Cardiac muscle cell (in vitro differentiated cells and primary cell): ENCODE measurements at places on chromosomes 12 and 14. TPM values are rescaled to one million over a fixed set of nuclear protein-coding genes. Genes with fewer than 3 reads are reported as not detected.
A peak's percentile ranks its signal among the peaks of the same experiment; 100 is the strongest.

- H3K4me3 ChIP-seq: no peak overlapping the region
- no peak for DNase-seq
- no peaks in the 10 kb centered on the region for H3K36me3 ChIP-seq
- H3K4me1 ChIP-seq: no peaks in the 10 kb centered on the region
- H3K27me3 ChIP-seq: no peaks in the 10 kb centered on the region
These were observed 26.8 kb downstream of the FLVCR2 start for GRCh38 chr14:75604979-75605851.

DNA sequence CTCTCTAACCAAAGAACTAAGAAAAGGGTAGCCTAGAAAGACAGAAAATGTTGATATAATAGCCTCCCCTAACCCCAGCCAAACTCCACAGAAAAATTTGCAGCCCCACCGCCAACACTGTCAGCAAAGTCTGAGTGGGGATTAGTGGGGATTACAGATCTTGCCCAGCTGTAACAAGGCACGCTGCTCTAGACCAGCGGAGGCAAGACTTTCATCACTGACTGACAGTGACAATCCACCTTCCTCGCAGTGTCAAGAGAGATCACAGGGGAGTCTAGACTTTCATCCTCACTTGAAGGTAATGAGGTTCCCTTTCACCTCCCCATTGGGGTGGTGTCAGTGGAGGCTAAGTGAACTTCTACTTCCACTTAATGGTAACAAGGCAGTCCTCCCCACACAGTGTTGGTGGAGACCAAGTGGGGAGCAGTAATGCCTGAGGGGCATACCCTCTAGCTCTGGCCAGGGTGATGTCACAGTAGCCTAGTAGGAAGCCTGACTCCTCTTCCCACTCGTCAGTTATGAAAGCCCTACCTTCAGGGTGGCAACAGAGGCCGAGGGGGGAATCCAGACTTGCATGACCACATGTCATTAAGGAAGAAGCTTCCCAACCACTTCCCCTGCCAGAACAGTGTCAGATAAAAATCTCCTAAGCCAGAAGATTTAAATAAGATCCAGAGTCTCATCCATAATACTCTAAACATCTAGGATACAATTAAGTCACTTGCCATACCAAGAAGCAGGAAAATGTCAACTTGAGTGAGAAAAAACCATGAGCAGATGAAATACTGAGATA, 91.7 kb upstream of the RASSF8 start:
- DNase-seq: no peak
- no peak overlapping the region for H3K4me3 ChIP-seq
- H3K27me3 ChIP-seq: no peaks in the 10 kb centered on the region
- no peaks in the 10 kb centered on the region for H3K36me3 ChIP-seq
- H3K4me1 ChIP-seq: no peaks in the 10 kb centered on the region

DNA sequence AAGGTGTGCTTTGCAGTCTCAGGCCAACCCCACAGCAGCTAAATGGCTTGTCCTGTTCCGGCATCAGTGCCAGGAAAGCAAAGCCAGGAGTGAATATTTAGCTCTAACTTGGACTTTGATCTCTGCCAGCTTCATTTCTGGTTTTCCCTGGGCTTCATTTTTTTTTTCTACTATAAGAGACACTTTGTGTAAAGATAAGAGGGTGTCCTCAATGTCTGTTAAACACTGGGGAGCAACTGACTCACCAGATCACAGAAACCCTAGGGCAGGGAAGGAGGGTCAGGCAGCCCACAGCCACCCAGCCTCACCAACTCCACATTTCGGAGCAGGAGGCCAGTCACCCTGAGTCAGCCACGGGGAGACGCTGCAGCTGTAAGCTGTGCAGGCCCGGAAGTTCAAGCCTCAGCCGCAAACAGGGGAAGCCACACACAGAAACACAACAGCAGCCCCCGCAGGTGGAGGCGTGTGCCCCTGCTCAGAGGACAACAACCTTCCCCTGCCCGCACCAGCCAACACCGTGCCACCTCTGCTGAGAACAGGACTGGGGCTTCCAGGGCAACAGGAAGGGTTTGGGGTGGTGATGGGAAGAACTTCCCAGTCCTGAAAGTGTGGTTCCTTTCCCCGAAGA, 6.3 kb downstream of the TNFRSF1A start:
- DNase-seq: peak; percentile 53
- H3K4me3 ChIP-seq: peak overlapping the region; percentile 9
- H3K36me3 ChIP-seq: peaks cover 19% of the 10 kb centered on the region
- no peaks in the 10 kb centered on the region for H3K27me3 ChIP-seq

TNFAIP2 gene
- total RNA-seq: 0.99 and 1.2 TPM in 2 replicates

BDKRB1 gene
- 0.09 and 0.42 TPM in 2 replicates for total RNA-seq

AQP2 gene
- not detected in 2 replicates for total RNA-seq
